ENCODE measurements at places on chromosomes 6 and 20. TPM values are rescaled to one million over a fixed set of nuclear protein-coding genes. Genes with fewer than 3 reads are reported as not detected.

The PPP1R11 gene
- total RNA-seq = 60.9 TPM

The ESR1 gene
- not detected for total RNA-seq

The BEND6 gene
- total RNA-seq = not detected

The NHLRC1 gene
- 3.5 TPM for total RNA-seq

The MRAP2 gene
- 4.7 TPM for total RNA-seq

The ADAM33 gene
- total RNA-seq = 24.5 TPM

The VNN1 gene
- 4.1 TPM for total RNA-seq

The TULP4 gene
- total RNA-seq = 205 TPM

The DSP gene
- 243 TPM for total RNA-seq

The PRIM2 gene
- total RNA-seq = 19.8 TPM

The CCN5 gene
- 5.8 TPM for total RNA-seq

The PTCHD4 gene
- total RNA-seq = not detected

The BAG2 gene
- 1.6 TPM for total RNA-seq

The SALL4 gene
- total RNA-seq = 13.2 TPM
